Stimulated activated naive B cell treated with anti-CD40 and anti-IgM and Interleukin-4, amounts not matched to agents 10 μg/mL and 1 μg/mL and 100 μg/mL, for 72 hours (primary cell): ENCODE measurements at places on chromosomes 5 and 9.

GRCh38 chr9:82080265-82080664, 91.7 kb downstream of the SPATA31D1 start:
- DNase-seq, result no peak

GRCh38 chr5:3214838-3215374, 380.7 kb upstream of the IRX1 start:
- no peak for DNase-seq

DNA sequence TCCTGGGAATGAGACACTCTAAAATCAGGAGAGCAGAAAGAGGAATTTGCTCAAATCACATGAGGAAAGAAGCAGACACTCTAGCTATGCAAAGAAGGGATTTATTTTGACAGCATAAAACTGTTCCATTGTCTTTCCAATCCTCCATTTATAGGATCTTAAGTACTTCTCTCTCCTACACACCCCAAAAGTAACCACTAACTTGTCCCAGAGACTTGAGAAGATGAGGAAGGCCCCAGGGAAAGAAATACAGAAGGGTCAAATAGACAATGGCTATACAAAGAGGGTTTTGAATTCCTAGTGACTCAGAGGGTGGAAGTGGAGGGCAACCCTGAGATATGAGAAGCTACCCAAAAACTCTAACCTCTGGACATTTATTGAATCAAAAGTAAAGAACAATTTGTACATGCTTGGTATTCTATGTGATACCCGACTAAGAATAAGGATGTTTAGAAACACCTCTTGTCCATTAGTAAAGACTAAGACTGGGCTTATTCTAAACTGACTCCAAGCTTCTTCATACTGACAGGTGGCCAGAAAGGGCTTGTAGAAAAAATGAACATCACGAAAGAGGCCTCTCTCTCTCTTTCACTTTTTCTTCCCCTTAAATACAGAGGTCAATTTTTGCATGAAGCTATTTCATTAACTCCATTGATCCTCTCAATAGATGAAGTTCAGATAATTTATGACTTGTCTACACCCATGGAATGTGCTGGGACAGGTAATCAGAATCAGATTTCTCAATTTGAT, 20.6 kb downstream of the DMAC1 start:
- DNase-seq, result no peak

DNA sequence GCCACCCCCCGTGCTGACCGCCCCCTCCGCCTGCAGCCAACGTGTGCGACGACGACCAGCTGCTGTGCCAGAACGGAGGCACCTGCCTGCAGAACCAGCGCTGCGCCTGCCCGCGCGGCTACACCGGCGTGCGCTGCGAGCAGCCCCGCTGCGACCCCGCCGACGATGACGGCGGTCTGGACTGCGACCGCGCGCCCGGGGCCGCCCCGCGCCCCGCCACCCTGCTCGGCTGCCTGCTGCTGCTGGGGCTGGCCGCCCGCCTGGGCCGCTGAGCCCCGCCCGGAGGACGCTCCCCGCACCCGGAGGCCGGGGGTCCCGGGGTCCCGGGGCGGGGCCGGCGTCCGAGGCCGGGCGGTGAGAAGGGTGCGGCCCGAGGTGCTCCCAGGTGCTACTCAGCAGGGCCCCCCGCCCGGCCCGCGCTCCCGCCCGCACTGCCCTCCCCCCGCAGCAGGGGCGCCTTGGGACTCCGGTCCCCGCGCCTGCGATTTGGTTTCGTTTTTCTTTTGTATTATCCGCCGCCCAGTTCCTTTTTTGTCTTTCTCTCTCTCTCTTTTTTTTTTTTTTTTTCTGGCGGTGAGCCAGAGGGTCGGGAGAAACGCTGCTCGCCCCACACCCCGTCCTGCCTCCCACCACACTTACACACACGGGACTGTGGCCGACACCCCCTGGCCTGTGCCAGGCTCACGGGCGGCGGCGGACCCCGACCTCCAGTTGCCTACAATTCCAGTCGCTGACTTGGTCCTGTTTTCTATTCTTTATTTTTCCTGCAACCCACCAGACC, 80.2 kb downstream of the NTNG2 start:
- no peak for DNase-seq

DNA sequence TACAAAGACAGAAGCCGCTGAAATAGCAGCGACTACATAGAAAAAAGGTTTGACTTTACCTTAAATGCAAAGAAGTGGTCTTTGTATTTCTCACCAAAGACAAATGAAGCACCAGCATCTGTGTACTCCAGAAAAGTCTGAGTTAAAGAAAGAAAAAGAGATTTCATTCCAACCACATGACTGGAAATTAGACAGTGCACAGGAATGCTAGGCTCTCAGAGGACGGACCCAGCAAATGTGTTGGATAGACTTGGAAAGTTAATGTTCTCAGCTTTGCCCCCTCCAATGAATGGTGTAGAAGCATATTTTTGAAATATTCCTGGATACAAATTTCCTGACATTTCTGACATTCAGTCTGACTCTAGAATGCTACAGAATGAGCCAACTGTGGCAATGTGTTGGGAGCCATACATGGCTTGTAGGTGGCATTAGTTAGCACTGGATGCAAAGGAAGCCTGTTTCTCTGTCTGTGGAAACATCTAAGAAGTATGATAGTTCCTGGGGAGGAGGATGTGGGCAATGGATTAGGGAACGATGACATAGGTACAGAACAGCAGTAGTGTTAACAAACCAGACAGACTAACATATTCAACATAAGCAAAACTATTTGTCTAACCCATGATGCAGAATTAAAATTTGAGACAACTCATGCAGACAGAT, 43.3 kb downstream of the SLC28A3 start:
- no peak for DNase-seq

DNA sequence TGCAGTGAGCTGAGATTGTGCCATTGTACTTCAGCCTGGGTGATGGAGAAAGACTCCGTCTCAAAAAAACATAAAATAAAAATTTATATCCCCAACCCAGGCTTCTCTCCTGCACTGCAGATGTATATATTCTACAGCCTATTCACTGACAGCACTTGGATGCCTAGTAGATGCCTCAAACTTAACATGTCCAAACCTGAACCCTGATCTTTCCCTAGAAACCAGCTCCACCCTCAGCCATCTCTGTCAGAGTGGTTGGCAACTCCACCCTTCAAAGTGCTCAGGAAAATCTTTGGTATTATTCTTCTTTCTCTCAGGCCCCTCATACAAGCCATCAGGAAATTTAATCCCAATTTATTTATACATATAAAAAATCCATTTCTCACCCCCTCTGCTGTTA, 36.9 kb upstream of the TXN start:
- DNase-seq, result no peak
